Stimulated activated CD8-positive, alpha-beta memory T cell treated with anti-CD3 and anti-CD28 coated beads, Interleukin-4, amount 100 ng/mL, for 24 hours (primary cell): ENCODE measurements at places on chromosomes 1 and 21.

DNA sequence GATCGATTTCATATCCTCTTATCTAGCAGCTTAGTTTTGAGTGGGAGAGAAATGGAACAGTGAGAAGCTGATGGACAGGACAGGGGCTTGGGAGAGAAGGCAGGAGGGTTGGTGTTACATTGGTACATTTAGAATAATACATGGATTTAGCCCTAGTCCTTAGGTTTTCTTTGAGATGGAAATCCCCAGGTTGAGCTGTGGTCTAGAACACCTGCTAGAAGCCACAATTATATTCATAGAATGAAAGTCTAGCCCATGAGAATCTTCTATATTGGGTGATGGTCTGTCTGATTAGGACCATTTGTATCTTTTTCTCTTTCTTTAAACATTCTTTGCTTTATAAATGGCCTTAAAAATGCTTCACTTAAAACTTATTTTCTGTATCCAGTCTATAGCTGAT lies 19.9 kb downstream of the CRNN start:
- DNase-seq, result no peak

DNA sequence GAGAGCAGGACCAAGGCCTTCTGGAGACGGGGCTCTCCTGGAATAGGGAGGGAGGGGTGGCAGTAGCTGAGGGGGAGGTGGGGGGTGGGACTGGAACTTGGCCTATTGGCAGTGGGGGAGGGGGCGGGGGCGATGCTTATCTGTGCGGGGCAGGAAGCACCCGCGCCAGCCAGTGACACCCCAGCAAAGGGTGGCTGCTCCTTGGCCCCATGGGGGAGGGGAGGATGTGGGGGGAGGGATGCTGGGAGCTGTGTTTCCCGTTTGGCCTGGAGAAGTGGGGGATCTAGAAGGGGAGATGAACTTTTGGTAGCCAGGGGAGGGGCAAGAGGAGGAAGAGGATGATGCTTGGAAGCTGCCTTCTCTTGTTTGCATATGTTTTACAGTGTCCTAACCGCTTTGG lies 11.0 kb downstream of the ZBTB7B start:
- no peak for DNase-seq

GRCh38 chr1:117097443-117097842 lies 24.1 kb downstream of the TRIM45 start:
- DNase-seq, result no peak

- DNase-seq, result peak; percentile 2
Measured at GRCh38 chr1:153277852-153278251, 18.4 kb downstream of the LORICRIN start.

GRCh38 chr1:67189953-67190352 lies 23.7 kb downstream of the IL23R start:
- DNase-seq, result no peak

- no peak for DNase-seq
Measured at GRCh38 chr1:172745014-172745413, 86.1 kb downstream of the FASLG start.

DNA sequence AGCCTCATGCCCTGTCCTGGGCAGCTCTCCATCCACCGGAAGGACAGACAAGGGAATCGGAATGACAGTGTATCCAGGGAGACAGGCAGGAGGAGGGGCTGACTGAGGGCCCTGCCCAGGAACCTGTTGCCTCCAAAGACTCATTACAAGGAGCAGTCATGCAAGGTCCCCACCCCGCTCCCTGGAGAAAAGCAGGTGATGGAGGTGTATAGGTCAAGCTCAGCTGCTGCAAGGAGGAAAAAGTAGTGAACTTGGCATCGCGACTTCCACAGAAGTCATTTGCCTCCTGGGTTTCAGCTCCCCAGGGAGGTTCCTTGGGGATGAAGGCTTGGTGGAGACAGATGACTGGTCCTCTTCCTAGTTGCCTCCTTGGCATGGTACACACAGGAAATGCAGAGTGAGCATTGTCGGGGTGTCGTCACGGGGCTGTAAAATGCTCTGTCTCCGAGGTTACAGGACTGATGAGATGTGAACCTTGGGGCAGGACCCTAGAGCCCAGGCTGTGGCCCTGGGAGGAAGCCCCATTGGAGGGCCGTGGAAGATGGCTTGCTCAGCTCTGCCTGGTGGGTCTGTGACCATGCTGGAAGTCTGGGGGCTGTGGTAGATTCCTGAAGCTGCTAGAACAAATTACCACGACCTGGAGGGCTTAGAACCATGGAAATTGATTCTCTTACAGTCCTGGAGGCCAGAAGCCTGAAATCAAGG lies 219.6 kb upstream of the C1orf174 start:
- DNase-seq, result no peak

- no peak for DNase-seq
Measured at GRCh38 chr1:8031176-8031785, 5.2 kb upstream of the ERRFI1 start.
